ENCODE measurements at places on chromosomes 7 and 10. TPM values are rescaled to one million over a fixed set of nuclear protein-coding genes. Genes with fewer than 3 reads are reported as not detected.

GRCh38 chr7:15839416-15840100 lies 153.1 kb upstream of the MEOX2 start:
- DNase-seq = peak; percentile 86

GRCh38 chr7:94367949-94368348 lies 26.7 kb upstream of the COL1A2 start:
- no peak for DNase-seq

GRCh38 chr10:97708976-97709946 lies 4.3 kb upstream of the MARVELD1 start:
- DNase-seq = peak; percentile 93

DNA sequence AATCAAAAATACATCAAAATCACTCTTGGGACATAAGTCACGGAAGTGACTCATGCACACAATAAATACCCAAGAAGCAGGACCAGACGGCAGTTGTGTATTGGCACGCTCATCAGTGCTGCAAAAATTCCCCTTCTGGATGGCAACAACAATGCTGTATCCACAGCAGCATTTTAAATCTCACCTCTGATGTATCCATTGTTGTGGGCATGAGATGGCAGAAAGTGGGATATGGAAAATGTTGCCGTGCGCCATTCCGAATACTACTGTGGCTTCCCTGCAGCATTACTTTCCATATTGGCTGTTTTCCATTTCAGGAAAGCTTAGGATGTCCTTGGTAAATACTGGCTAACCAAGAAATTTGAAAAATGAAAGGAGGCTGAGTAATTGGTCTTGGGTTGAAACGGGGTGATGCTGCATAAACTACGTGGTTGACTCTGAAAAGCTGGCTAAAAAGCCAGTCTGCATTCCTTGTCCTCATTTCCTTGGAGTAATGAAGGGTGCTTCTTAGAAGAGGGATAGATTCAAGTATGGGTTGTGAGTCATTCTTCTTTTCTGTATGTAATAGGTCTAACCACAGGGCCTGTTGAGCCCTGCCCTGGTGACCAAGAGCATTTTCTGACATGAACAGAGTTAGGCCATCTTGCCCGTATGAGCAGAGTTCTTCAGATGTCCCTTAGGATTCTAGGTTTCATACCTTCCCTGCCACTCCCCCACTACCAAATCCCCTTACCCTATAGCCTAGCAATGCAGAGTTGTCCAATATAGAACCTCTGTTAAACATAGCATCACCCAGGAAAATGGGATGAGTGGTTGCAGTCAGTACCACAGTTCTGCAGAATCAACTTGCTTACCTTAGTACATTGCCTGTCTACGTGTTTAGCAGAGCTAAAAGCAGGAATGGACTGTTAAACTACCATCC lies 36.3 kb upstream of the TOMM7 start:
- DNase-seq = no peak

DNA sequence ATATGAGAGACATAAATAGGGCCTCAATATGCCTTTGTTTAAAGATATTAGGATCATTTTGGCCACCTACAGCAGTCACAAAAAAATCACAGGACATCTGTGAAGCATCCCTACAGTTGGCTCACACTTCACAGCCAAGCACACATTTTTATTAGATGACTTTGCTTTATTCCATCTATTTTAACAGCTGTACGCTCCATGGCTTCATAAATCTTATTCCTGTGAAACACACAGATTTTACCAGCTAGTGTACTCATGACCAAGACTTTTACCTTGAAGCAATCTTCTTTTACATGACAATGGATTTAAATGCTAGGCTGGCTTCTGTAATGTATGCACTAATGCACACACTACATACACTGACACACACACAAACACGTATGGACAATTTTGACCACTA lies 254.8 kb upstream of the PITRM1 start:
- no peak for DNase-seq

- no peak for DNase-seq
Measured at GRCh38 chr10:3442451-3442990, 269.9 kb upstream of the PITRM1 start.

DNA sequence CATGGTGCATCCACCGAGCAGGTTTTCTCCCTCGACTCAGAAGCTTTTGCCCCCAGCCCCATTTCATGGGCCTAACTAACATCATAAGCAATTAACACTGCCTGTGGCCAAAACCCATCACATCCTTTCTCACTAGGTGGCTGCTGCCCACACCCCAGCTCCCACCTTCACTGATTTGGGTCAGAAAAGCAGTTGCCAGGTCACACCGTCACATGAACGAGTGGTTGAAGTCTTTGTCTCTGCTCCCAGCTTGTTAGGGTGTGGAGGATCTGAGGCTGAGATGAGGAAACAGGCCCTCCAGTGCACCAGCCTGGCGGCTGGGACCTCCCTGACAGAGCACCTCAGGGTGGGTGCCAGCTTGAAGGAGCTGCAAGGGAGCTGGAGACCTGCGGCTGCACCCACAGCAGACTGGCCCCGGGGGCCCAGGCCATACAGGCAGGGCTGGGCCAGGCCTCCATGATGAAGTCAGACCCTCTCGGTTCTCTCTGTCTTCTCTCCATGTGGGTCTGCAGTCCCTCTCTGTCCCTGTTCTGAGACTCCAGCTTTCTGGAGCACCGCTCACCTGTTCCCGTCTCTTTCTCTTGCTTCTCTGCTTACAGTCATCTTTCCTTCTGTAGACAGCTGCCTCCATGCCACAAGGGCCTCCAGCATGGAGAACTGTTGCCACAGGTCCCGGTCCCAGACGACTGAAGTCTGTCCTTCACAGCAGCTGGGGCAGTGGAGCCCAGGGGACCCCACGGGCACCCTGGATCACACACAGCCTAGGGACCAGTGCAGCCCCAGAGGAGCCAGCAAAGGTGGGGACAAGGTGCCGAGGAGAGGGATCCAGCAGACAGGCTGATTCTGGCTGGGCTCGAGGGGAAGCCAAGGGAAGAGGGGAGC lies 13.8 kb upstream of the INPP5A start:
- DNase-seq = no peak

DNA sequence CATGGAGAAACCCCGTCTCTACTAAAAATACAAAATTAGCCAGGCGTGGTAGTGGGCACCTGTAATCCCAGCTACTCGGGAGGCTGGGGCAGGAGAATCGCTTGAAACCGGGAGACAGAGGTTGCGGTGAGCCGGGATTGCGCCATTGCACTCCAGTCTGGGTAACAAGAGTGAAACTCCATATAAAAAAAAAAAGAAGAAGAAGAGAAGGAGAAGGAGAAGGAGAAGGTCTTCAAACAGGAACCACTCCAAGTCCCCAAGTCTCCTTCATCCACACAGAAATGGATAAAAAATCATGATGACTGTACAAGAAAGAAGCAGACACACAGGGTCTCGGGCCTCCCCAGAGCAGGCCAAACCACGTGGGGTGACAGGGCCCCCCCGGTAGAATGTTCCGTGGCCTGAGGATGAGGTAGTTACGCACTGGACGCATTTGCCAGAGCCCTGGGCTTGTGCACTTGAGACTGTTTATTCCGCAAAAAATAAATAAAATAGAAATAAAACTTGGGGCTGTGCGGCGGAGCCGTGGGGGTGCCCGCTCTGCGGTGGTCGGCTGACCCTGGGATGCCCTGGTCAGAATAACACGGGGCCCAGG lies 15.8 kb downstream of the VENTX start:
- DNase-seq = no peak

- peak; percentile 46 for DNase-seq
Measured at GRCh38 chr10:88744002-88744401, 15.8 kb upstream of the LIPN start.

GRCh38 chr10:70927189-70927943 lies 39.0 kb upstream of the PCBD1 start:
- no peak for DNase-seq

GRCh38 chr7:83856094-83856493 lies 207.2 kb upstream of the SEMA3E start:
- no peak for DNase-seq

- peak; percentile 78 for DNase-seq
Measured at GRCh38 chr7:105376908-105377533, 11.7 kb downstream of the SRPK2 start.

DNA sequence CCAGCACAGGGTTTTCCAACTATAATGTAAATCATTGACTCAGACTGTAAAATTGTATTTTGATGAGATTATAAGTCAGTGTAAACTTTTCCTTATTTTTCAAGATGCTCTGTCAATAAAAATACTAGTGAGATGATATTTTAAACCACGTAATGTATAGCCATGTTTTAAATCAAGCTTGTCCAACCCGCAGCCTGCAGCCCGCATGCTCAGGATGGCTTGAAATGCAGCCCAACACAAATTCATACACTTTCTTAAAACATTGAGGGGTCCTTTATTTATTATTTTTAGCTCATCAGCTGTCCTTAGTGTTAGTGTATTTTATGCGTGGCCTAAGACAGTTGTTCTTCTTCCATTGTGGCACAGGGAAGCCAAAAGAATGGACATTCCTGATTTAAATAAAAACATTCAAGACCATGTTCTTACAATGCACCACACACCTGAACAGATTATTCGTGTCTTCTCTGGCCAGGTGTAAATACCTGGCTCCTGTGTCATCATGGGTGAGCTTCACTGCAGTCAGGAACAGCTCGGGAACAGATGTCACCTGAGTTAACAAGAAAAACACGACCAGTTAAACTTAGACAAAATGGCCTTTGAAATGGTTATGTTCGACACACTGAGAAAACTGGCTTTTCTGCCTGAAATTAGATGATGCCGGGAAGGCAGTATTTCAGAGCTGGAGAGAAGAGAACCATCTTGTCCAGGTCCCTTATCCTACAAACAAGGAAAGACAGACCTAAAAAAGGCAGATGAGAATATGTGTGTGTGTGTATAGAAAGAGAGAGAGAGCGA lies 5.9 kb downstream of the PITRM1 start:
- no peak for DNase-seq

DNA sequence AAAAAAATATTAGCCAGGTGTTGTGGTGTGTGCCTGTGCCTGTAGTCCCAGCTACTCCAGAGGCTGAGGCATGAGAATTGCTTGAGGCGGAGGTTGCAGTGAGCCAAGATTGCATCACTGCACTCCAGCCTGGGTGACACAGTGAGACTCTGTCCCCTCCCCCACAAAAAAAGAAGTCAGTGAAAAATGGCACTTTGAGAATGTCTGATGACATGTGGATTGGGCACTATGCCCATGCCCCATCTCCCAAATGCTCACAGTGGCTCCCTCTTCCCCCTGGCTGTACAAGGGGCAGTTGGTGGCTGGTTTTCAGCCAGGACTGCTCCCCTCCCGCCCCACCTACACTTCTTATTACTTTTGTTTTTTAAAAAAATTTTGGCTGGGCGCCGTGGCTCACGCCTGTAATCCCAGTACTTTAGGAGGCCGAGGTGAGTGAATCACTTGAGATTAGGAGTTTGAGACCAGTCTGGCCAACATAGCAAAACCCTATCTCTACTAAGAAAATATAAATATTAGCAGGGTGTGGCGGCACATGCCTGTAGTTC lies 26.1 kb downstream of the IL15RA start:
- no peak for DNase-seq

GRCh38 chr7:155717010-155717744 lies 72.7 kb downstream of the RBM33 start:
- DNase-seq = no peak

DNA sequence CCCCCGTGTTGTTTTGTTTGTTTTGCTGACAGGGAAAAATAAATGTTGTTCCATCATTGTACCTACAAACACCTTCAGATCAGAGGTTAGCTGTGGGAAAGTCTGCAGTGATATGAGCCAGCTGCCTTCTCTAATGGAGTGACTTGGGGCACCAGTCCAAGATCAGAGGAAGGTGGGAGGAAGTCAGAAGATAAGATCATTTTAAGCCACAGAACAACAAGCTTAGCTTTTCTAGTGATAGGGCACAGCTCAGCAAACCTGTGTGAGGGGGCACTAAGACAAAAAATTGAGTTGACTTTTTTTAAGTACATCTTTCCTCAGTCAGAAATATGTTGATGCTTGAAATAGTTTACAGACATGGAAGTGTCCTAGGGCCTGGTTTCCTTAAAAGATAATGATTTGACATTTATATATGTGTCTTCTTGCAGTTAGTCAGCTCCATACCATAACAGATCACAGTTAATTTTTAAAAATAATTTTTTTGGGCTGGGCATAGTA lies 240.3 kb upstream of the KAT6B start:
- no peak for DNase-seq

DNA sequence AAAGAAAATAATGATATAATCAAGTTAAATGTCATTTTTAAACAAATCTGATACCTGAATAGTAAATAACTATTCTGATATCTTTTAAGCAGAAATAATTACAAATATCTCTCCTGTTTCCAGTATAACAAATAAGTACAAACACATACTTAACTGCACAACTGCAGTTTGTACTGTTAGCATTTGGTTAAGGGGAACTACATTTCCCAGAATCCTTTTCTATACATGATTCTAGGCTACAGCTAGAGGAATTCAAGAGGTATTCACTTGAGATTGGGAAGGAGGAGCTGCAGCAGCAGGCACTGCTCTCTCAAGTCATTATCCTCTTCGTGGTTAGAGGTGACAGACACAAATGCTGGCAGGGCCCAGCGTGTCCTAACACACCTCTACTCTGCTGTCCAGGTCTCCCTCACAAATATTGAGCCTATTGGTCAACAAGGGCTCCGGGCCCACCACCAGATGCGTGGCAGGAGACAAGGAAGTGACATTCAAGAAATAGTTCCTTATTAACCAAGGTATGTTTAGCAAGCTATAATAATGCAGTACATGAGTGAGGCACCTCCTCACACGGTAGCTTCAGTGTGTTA lies 255.1 kb upstream of the MKLN1 start:
- DNase-seq = peak; percentile 88

- DNase-seq = no peak
Measured at GRCh38 chr7:2920956-2921652, 77.0 kb upstream of the GNA12 start.

DNA sequence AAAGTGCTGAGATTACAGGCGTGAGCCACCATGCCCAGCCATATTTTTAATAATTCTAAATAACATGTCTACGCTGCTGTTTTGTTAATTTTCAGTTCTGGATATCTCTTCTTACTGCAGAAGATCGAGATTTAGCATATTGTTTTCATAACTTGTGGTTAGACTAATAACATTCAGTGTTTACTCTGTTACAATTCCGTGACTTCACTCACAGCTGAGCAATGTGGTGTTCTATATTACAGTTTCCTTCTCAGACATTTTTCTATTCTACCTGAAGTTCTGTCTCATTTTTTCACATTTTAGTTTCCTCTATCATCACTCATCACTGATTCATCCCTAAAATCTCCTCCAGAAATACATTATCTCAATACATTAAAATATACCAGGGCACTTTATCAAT lies 10.9 kb downstream of the RNF32 start:
- no peak for DNase-seq

RNF32 gene
- total RNA-seq = 0.56 TPM

PAX2 gene
- not detected for total RNA-seq

FAM237B gene
- not detected for total RNA-seq

PPP1R3A gene
- total RNA-seq = not detected

GBX1 gene
- 1.8 TPM for total RNA-seq

IFIT2 gene
- not detected for total RNA-seq

PON1 gene
- 1.5 TPM for total RNA-seq

CDNF gene
- total RNA-seq = 2.2 TPM

PLAC9 gene
- 0.89 TPM for total RNA-seq

GNAI1 gene
- 26.8 TPM for total RNA-seq
